ENCODE measurements at places on chromosomes 11 and 22. TPM values are rescaled to one million over a fixed set of nuclear protein-coding genes. Genes with fewer than 3 reads are reported as not detected.

Gene MUC2
- total RNA-seq, result not detected

GRCh38 chr22:36775586-36775963 is 344 bp downstream of the IFT27 start:
- DNase-seq, result peak; percentile 69

- DNase-seq, result no peak
Measured at GRCh38 chr11:71154261-71154805, 98.0 kb downstream of the SHANK2 start.

DNA sequence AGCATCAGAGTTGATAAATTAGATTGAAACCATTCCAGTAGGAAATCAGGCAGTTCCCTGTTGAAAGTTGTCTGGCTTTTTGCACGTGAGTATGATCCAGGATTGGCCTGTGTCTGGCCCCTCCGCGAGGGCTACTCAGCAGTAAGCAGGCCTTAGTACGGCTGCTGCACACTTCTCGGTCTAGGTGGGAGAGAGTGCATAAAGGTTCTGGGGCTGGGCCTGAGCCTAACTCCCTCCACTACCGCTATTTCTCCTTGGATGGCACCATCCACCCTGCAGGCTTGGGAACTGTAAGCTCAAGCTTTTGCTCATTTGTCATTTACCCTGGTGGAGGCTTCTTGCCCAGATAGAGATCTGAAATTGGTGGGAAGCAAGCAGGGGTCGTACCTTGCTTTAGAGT is 22.0 kb downstream of the TUB start:
- no peak for DNase-seq

GRCh38 chr11:69348414-69349235 is 54.7 kb downstream of the MYEOV start:
- no peak for DNase-seq

Measured in activated CD8-positive, alpha-beta memory T cell treated with anti-CD3 and anti-CD28 coated beads, Interleukin-2, amount 10 ng/mL, durations not matched to agents 7 days and 5 days (primary cell).